ENCODE measurements at places on chromosomes 6 and 20.

DNA sequence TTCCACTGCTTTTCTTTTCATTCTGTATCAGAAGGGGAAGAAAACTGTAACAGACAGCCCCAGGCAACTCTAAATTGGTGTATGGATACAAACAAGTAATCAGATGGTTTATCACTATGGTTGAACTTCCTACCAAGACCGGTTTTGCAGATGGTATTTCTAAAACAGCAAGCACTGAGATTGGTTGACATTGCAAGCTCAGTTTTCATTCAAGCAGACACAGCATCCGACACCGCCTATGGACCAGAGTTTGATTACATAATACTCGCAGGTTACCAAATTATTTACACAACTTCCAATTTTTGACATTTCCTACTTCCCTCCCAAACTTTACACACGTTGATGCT is 209.9 kb downstream of the ALDH8A1 start:
- DNase-seq: no peak

DNA sequence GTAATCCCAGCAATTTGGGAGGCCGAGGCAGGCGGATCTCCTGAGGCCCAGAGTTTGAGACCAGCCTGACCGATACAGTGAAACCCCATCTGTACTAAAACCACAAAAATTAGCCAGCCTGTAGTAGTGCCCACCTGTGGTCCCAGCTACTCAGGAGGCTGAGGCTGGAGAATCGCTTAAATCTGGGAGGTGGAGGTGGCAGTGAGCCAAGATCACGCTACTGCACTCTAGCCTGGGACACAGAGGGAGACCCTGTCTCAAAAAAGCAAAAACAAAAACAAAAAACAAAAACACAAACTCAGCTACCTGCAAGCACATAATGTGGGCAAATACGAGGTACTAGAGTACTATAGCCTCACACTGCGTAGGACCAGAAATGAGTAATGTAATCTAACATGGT is 3.7 kb upstream of the SPATA2 start:
- DNase-seq: no peak

DNA sequence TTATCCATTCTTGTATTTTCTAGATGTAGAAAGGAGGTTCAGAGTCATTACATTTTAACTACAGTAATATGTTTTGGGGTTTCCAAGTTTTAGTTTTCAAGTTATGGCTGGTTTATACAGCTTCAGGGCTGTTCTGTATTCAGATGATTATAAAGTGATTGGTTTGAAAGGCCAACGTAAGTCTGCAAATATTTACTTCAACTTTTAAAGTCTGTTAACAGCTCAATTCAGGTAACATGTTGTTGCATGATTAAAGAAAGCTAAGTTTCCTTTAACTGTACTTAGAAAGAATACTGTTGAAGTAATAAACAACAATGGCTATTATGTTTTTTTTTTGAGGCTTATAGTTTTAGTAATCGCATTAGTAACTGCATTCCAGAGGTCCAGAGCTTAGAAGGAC is 22.8 kb upstream of the GCLC start:
- no peak for DNase-seq

GRCh38 chr6:116239856-116240255 is 14.0 kb downstream of the TSPYL4 start:
- no peak for DNase-seq

Measured in stimulated activated CD8-positive, alpha-beta memory T cell treated with anti-CD3 and anti-CD28 coated beads, Interleukin-2, amount 100 ng/mL, for 1 hour (primary cell).